ENCODE measurements at places on chromosomes 7 and 10.

DNA sequence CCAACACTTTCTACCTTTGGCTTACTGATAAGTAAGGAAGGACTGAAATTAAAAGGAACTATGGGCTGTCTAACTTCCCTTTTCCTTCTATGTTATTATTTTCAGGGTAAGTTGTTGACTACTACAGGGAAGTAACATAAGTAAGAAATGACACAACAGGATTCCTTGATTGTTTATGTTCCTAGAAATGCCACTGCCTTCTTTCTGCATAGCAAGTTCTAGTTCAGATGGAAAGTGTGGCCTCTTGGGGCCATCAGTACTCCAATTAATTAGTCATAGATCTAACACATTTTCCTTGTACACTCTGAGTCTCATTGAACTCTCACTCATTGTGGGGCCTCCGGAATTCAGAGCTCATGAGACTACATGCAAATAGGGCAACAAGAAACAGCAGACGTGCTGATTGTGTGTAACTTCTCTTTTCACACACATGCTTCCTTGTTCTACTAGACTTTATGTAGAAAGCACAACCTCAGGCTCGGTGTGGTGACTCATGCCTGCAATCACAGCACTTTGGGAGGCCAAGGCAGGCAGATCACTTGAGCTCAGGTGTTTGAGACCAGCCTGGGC is 35.3 kb upstream of the HIBADH start:
- DNase-seq: peak; percentile 78

- no peak for DNase-seq
These were observed 179.0 kb upstream of the ADO start for GRCh38 chr10:62625484-62625883.

DNA sequence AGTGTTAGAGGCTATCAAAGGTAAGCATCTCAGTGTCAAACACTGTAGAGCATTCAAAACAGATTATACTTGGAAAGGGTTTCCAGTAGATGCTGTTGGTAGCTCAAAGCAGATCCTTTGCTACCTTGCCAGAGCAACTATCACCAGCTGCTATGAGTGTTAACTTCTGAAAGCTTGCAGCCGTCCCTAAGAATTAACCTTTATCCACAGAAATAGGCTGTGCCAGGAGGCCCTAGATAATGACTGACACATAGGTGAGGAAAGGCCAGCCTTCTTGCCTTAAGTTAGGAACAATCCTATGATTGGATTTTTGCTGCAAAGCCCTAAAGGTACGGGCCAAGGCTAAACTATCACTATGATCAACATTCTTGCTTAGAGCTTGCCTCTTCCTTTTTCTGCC is 263.2 kb downstream of the DGKB start:
- no peak for DNase-seq

GRCh38 chr7:149161241-149161848 is 14.1 kb downstream of the ZNF398 start:
- DNase-seq: no peak

- DNase-seq: no peak
These were observed 221.5 kb downstream of the MBL2 start for GRCh38 chr10:52551046-52551445.

DNA sequence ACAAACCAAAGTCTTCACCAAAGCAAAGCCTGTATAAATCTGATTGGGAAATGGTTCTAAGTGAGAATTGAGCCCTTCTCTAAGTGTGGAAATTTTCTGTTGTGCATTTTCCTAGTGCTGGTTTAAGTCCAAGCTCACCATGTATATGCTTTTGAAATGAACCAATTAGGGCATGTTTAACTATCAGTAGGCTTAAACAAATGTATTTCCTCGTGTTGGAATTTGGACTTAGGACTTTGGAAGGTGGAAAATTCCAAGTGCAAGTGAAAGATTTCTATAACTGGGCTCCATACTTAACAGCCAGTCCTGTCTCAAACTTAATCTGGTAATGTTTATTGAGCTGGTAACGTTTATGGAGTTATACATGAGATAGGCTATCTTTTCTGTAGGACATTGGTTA is 28.5 kb downstream of the CCNY start:
- no peak for DNase-seq

GRCh38 chr7:2821161-2821841 is 22.8 kb downstream of the GNA12 start:
- DNase-seq: no peak

DNA sequence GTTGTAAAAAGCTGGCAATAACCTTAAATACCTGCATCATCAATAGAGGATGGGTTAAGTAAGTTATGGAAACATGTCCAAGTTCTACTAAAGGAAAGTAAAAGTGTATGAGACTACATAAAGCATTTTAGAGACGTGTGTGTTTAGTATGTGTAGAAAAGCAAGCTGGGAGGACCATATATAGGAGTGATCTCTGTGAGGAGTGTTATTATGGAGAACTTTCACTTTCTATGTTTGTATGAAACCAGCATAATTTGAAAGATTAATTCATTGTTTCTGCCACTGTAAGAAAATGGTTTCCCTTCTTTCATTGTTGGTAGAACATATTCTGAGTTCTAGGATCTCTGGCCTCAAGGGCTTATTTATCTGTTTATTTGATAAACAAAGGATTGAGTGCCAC is 19.2 kb upstream of the PDLIM1 start:
- DNase-seq: no peak

- DNase-seq: no peak
These were observed 96.9 kb downstream of the RTKN2 start for GRCh38 chr10:62171791-62172190.

GRCh38 chr7:7257899-7258692 is 75.8 kb downstream of the C1GALT1 start:
- DNase-seq: no peak

DNA sequence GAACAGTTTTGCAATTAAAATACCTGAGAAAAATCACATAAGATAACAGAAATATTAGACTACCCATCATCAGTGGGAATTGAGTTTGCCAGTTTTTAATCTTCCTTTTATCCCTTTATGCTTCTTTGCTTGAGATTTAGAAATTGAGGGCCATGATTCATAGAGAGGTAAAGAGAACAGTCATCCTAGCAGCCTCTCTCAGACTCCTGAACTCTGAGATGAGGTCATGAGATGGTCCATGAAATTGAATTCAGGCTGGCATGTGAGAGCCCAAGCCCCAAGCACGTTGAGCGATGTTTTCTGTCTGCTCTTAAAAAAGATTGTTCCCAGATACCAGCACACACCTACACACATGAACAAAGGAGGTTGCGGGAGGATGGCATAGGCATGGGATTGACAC is 91.1 kb downstream of the CREB5 start:
- no peak for DNase-seq

DNA sequence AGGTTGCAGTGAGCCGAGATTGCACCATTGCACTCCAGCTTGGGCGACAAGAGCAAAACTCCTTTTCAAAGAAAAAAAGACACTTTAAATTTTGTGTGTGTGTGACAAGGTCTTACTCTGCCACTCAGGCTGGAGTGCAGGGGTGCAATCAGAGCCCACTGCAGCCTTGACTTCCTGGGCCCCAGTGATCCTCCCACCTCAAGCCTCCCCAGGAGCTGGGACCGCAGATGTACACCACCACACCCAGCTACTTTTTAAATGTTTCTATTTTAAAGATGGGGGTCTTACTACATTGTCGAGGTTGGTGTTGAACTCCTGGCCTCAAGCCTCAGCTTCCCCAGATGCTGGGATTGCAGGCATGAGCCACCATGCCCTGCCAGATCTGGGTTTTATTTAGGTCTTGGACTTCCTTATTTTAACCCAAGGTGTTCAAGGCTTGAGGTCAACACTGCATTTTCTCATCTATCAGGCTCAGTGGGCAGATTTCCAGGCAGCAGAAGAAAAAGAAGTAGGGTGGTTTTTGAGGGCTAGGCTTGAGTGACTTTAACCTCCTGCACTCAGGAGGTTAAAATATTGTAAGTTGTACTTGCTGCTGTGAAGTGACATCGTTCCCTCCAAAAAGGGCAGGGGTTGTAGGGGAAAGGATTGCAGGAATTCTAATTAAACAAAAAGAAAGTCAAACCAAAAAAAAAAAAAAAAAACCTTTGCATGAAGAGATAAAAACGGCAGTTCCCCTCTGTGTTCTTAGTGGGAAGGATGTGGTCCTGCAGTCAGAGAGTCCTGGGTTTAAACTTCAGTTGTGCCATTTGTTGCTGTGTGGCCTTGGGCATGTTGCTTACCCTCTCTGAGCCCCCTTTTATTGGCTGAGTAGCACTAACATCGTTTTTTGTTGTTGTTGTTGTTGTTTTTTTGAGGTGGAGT is 71.5 kb downstream of the CARD11 start:
- no peak for DNase-seq

GRCh38 chr7:57423768-57424167 is 26.2 kb upstream of the ZNF716 start:
- DNase-seq: no peak

GRCh38 chr7:150976529-150977381 is 1.4 kb downstream of the KCNH2 start:
- DNase-seq: no peak

DNA sequence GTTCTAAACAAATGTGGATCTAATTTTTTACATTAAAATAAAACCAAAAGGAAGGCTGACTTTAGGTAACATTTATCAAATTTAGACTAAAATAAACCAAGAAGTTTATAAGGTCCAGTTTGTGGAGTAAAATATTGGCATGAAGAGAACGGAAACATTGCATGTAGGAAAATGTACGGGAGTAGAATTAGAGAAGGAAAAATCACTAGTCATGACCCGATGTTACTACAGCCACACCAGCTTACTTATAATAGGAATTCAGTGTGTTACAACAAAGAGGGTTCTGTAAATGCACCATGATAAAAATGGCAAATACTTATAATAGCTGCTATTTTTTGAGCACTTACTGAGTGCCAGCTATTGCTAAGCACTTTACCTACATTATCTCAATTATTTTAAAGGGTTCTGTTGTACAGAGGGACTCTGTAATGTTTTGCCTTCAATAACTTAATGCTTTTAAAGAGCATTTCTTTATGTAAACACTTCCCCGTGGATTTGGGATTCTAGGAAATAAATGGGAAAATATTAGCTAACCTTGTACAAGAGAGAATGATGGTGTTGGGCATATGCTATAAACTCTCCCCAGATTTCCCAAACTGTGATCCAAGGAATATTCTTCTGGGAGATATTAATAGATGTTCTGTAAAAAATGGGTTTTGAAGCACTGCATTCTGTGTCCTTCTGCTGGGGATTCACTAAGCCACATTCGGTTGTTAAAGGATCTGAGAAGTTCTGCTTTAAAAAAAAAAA is 296.7 kb downstream of the BBS9 start:
- peak; percentile 69 for DNase-seq

GRCh38 chr7:99366646-99367045 is 7.9 kb upstream of the ARPC1B start:
- no peak for DNase-seq

DNA sequence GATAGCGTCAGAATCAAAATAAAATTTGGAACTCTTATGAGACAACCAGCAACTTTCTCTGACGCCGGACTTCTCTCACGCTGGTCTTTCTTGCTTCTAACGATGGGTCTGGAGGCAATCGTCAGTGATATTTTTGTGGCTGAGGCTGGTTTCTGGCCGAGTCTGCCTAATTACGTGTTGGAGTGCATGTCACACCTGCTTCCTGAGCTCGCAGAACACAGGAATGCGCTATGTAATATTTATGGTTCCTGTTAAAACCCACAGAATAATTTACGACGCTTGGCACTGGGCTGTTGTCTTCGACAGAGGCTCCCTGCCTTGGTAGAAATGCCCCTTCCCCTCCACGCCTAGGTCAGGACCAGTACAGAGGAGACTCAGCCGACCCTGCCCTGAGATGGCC is 64.9 kb downstream of the NPTX2 start:
- no peak for DNase-seq

DNA sequence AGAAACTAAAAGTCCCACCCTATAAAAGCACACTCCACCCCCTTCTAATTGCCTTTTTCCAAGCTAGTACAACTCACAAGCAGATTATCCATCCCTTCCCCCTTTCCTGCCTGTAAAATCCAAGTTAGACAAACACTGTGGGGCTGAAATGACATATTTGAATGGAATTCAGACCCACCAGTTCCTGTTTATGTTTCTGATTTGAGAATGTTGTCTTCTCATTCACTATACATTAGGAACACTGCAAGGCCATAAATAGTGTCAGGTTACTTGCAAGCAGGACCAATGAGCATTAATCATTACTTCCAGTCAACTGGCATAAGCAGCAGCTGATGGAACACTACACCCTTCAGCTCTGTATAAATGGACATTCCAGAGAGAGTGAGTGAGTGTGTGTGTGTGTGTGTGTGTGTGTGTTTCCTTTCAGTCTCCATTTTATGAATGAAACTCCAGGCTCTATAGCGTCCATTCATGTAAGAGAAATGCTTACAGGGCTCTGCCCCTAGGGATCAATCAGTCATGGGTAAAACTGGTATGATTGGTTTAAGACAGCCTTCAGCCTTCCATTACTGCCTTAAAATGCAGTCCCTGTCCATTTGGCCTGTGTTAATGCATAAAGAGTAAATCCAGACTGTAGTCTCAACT is 69.3 kb downstream of the ETV1 start:
- DNase-seq: peak; percentile 81

DNA sequence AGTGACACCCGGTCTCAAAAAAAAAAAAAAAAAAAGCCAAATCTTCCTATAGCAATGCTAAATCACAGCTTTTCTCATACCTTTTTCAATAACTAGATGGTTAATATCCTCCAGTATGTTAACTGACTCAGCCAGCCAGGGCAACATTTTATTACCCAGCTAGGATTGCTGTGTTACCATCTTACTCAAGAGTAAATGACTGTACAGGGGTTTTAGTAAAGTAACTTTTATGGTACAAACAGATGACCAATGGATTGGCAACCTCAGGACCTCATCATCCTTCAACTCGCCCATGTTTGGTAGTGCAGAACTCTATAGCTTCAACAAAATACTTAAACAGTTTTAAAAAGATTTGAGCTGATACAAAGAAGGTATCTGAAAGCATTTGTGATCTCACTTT is 59.5 kb downstream of the HBP1 start:
- no peak for DNase-seq

Data from COLO829 (cell line).